ENCODE measurements at places on chromosomes 2 and 18. TPM values are rescaled to one million over a fixed set of nuclear protein-coding genes. Genes with fewer than 3 reads are reported as not detected.

- DNase-seq: no peak
Measured at GRCh38 chr2:120421830-120422175, 75.9 kb downstream of the INHBB start.

GRCh38 chr2:86396291-86396785 is 44.8 kb upstream of the KDM3A start:
- DNase-seq: peak; percentile 52

- DNase-seq: peak; percentile 81
Measured at GRCh38 chr18:22466608-22467395, 49.1 kb upstream of the CTAGE1 start.

DNA sequence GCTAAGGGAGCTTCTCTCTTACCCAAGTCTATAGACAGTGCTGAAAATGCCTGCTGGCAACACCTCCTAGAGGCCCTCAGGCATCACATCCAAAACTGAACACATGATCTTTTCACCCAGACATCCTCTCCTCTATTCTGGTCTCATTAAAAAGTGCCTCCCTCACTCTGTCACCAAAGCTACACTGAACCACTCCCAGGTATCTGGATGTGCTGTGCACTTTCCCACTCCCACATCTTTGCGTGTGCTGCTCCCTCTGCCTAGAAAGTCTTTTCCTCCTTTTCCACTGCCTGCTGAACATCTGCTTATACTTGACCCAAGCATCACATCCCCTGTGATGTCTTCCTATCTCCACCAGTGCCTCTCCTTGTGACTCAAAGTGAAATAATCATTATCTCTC is 26.1 kb upstream of the STPG4 start:
- DNase-seq: no peak

Gene OSR1
- not detected for total RNA-seq

DNA sequence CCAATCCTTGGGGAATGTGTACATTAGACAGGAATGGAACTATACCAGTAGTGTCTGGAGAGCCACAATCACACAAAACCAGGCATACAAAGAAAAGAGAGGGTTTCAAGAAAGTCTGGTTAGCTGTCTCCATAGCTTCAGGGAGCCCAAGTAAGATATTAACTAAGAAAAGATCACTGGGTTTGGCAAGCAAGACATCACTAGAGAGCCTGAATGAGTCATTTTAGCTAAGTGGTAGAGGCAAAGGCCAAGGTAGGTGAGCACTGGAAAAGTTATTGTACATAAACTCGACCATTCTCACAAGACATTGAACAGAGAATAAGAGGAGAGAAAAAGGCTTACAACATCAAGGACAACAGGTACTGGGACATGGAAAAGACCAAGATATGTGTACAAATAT is 143.8 kb upstream of the ARL4C start:
- no peak for DNase-seq

Gene ZNF385B
- total RNA-seq: 3.2 TPM

- no peak for DNase-seq
Measured at GRCh38 chr2:86295066-86295465, 42.4 kb downstream of the REEP1 start.

DNA sequence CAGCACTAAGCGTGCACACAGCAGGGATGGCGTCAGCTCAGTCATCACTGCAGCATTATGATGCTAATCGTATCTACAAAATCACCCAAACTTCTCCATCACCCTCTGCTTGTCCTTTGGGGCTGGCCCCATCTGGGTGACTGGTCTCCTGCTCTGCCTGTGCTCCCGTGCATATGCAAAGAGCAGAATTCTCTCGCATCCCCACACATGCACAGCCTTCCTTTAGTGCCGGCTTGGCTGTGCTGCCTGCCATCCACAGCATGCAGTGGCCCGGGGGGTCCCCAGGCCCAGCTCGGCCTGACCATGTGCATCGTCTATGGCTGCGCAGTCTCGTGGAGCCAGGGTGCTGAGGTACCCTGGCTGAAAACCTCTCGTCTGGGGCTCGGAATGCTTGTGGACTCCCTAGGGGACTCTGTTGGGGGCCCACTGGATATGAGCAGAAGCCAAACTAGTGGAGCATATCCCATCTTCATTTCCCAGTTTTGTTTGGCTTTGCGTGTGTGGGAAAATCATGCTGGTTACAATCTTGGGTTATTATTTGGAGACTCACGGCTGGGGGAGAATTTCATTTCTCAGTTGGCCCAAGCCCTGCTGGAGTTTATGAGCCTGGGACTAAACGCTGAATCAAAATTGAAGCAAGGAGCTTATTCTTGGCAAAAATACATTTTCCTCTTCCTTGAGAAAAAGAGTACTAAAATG is 70.9 kb upstream of the HS6ST1 start:
- no peak for DNase-seq

DNA sequence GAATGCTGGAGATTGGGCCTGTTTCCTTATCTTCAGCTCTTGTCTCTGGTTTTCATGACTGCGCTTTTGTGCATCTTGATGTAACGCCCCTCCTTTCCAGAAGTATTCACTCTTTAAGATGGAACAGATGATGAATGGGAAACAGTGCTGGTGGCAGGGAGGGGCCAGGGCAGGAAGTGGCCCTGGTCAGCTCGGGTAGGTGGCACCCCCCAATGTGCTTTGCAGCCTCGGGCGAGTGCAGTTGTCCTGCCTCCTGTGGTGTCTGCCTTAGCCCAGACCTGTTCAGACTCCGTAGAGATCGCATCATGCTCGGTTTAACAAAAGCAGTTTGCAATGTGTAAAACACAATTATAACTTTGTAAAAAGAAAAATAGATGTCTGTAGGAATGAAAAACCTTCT is 17.0 kb upstream of the MGAT4A start:
- DNase-seq: no peak

GRCh38 chr18:50119296-50119695 is 75.7 kb downstream of the MYO5B start:
- DNase-seq: no peak

DNA sequence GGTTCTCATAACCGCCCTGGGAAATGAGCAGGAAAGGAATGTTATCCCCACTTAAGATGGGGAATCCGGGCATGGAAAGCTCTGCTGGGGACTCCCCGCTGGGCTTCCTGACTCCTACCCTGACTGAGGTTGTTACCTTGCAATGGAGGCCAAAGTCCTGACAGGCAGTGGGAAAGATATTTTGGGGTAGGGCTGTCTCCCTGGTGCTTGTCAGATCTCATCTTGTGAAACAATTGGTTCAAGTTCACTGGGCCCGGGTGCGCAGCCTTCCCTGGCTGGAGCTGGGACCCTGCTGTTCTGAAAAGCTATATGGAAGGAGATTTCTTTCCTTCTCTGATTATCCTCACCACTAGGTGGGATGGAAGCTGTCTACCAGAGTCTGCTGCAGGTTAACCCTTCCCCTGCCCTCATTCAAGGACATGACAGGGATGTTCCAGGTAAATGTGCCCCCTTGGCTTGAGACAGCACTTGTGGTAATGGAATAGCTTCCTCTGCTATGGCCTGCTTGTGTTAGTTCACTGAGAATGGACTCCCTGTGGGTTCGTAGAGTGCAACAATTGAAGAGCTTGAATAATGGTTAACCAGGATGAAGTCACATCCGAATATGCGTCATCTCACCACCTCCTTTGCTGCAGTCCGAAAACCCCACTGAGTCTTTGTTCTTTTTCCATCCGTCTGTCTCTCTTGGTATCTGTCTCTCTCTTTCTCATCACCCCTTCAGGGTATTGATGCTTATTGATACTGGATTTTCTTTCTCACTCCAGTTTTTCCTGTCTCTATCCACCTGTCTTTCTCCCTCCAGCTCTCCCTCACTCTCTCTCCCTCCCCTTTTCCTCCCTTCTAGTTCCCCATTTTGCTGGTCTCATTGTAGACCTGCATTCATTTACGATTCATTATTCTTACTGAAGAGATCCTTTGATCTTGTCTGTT is 67.8 kb upstream of the EPAS1 start:
- peak; percentile 94 for DNase-seq

DNA sequence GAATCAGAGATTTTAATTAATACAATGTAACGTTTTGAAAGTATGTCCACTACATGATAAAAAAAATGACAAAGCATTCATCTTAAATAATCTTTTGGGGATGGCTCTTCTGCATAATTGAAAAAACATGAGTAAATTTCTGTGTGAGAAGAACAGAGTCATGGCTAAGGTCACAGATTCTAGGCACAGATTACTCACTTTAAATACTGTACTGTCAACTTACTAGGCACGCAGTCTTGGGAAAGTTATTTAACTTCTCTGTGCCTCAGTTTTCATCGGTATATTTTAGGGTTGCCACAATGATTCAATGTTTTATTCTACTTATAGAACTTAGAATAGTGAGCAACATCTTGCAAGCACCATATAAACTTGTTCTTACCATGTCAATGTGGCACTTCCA is 49.2 kb downstream of the TMEFF2 start:
- no peak for DNase-seq

DNA sequence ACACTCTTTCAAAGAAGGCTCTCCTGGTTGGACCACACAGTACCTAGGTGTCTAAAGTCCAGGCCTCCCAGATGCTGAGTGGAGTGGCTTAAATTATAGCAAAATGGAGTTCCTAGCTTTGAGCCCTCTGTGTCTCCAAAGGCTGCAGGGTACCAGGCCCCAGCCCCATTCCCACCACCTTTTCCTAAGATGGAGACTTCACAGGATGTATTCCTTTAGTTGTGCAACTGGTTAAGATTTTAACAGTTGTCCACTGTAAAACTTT is 4.9 kb downstream of the SMAD7 start:
- DNase-seq: no peak

DNA sequence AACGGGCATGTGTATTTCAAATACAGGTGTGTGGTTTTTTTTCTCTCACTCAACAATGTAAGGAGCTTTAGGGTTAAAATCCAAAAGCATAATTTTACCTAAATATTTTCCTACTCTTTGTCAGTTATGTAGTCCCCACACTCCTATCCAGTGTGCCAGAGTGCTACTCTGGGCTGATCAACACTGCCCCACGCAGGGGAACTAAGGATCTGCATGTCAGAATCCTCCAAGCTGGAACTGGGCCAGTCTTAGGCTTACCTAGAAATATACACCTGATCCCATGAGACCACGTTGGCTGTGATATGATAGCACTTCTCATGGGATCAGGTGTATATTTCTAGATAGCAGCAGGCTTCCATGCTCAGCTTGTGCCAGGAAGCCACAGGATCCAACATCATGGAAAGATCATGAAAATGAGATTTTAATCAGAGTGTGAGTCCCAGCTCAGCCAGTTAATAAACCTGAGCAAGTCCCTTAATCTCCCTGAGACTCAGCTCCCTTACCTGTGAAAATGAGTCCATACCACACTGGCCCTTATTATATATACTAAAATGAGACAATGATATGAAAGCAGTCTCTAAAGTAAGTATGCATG is 29.7 kb downstream of the CCDC141 start:
- peak; percentile 32 for DNase-seq

Gene CD226
- total RNA-seq: 0.17 TPM

GRCh38 chr2:25805987-25806386 is 72.3 kb downstream of the ASXL2 start:
- no peak for DNase-seq
